ENCODE measurements at places on chromosomes 12 and 14. TPM values are rescaled to one million over a fixed set of nuclear protein-coding genes. Genes with fewer than 3 reads are reported as not detected.

Gene ALDH1L2
- 2.2 TPM for total RNA-seq

DNA sequence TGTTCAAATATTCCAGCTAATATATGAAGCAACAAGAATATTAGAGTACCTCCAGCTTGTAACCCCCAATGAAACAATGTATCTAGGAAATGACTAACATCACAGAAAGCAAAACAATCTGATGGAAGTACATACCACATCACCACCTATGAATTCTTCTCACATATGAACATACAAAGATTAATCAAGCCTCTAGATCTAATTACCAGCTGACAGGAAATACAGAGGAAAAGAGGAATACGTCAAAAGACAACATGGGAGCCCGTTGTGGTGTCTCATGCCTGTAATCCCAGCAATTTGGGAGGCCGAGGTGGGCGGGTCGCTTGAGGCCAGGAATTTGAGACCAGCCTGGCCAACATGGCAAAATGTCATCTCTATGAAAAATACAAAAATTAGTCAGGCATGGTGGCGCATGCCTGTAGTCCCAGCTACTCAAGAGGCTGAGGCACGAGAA, 7.5 kb downstream of the NEDD8 start:
- DNase-seq = no peak

Gene YLPM1
- total RNA-seq = 146 TPM

DNA sequence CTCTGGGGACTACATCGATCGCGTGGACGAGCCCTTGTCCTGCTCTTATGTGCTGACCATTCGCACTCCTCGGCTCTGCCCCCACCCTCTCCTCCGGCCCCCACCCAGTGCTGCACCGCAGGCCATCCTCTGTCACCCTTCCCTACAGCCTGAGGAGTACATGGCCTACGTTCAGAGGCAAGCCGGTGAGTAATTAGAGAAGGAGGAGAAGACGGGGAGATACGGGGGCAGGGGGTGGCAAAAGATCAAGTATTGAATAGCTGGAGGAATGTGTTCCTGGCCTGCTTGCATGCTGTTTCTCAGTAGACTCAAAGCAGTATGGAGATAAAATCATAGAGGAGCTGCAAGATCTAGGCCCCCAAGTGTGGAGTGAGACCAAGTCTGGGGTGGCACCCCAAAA, 21.9 kb downstream of the OS9 start:
- DNase-seq = no peak

Gene PRB4
- not detected for total RNA-seq

Gene SERPINA3
- not detected for total RNA-seq

GRCh38 chr12:5964913-5965900, 20.1 kb upstream of the ANO2 start:
- DNase-seq = no peak

- no peak for DNase-seq
These were observed 54.1 kb downstream of the GRIP1 start for GRCh38 chr12:66624806-66625205.

Gene PLEKHH1
- total RNA-seq = 13.6 TPM

DNA sequence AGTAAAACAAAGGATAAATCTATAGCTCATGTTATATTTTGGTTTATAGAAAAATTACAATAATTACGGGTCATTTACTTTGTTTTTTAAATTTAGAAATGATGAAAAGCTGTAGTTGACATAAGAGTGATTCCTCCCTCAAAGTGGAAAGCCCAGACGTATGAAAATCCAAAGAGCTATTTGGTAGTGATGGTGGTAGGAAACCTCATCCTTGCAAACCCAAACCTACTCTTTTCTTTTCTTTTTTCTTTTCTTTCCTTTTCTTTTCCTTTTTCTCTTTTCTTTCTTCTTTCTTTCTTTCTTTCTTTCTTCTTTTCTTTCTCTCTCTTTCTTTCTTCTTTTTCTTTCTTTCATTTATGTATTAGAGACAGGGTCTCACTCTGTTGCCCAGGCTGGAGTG, 190.3 kb upstream of the RASSF8 start:
- DNase-seq = no peak

GRCh38 chr12:128857133-128857763, 4.0 kb downstream of the GLT1D1 start:
- no peak for DNase-seq

Gene CRACR2A
- total RNA-seq = not detected

DNA sequence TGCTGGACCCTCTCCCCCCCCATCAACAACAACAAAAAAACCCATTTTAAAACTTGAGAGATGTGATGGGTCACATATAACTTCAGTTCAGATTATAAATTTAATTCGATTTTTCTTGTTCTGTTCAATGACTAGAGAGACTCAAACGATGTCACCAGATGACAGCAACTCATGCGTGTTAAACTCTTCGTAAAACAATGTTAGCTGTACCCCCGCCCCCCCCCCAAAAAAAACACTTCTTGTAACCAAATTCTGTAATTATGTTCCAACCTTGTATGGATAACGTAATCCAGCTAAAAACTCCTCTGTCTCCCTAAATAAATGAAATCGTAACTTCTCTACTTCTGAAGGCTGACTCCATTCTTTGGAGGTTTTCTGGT, 614 bp upstream of the NACA start:
- no peak for DNase-seq

- DNase-seq = no peak
These were observed 41.7 kb upstream of the CDKN3 start for GRCh38 chr14:54354968-54355641.

Gene YEATS4
- total RNA-seq = 30.5 TPM

DNA sequence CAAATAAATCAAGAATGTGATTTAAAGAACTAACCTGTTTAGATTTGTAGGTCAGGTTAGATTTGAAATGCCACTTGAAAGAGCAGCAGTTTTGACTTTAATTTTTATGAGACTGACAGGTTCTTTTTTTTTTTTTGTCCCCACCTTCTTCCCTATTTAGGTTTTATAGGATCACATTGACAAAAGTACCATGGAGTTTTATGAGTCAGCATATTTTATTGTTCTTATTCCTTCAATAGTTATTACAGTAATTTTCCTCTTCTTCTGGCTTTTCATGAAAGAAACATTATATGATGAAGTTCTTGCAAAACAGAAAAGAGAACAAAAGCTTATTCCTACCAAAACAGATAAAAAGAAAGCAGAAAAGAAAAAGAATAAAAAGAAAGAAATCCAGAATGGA, 31.9 kb downstream of the KTN1 start:
- DNase-seq = no peak

DNA sequence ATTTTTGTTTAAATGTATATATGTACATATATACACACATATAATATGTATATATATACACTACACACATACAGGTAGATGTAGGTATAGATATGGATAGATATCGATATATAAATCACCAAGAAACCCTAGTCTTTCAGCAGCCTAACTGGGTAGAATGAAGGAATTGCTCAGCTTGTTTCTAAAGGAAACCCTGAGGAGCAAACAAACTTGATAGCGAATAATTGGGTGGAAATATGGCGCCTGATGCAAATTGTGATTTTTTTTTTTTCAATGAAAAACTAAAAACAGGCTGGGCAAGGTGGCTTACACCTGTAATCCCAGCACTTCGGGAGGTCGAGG, 254 bp upstream of the CCDC177 start:
- DNase-seq = no peak

DNA sequence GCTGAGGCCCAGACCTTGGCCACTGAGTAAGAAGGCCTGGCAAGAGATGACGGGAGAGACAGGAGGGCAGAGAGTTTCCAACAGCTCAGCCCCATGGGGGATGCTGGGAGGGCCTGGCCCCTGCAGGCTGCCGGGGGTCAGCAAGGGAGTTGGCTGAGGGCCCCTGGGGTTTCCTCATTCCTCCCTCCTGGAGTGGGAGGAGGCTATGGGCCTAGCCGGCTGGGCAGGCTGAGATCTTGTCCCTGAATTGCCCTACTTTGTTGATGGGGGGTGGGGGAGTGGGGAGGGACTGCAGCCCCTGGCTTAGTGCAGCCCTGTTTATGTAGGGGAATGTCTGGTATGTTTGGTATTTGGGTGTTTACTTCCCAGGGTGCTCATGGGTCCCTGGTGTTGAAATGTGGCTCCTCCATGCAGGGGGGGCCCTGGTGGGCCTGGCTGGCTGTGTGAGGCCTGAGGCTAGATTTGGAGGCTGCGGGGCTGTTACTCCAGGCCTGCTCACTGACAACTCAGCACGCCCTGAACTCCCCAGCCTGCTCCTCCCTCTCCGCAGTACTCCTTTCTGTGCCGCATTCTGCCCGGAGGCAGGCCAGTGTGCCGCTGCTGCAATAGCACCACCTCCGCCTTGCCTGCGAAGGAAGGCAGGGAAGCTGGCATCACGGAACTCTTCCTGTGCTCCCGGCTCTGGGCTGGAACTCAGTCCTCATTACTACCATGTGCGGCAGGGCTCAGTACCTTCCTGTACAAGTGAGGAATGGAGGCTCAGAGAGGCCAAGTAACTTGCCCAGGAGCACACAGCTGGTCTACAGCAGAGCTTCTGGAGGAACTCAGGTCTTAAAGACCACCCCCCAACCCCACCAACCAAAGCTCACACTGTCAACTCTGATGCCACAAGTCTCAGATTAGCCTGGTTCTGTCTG, 25.3 kb downstream of the JDP2 start:
- DNase-seq = peak; percentile 100

DNA sequence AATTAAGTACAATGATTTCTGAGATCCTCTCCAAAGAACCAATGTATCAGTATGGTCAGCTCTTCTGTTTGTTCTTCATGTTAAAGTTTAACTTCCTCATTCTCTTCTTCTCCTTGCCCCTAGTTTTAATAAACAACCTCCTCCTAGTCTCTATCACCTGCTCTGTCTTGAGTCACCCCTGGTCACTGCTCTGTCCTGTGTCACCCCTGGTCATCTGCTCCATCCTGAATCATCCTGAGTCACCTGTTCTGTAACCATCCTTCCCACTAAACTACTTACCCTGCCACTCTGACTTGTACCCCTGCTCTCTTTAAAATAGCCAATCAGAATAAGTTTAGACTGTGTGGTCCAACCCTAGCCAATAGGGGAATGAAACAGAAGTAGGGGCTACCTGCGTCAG, 100.5 kb downstream of the ALG10B start:
- DNase-seq = peak; percentile 52

DNA sequence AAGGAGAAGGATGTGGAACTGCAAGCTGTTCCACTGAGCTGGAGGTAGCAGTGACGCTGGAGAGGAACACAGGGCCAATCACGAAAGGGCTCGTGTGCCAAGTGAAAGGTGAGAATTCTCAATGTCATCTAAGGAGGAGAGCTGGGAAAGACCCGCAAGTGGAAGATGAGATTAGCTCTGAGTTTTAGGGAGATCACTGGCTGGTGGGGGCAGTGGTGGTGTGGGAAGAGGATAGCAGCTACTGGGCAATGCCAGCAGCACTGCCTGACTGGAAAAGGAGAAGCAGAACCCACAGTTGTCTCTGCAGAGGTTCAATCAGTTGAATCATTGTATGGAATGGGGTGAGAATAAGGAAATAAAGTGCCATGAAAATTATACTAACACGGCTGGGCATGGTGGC, 27.8 kb downstream of the SLC25A47 start:
- no peak for DNase-seq

Gene CFAP54
- total RNA-seq = 16.4 TPM

Gene ACSS3
- 9.4 TPM for total RNA-seq

DNA sequence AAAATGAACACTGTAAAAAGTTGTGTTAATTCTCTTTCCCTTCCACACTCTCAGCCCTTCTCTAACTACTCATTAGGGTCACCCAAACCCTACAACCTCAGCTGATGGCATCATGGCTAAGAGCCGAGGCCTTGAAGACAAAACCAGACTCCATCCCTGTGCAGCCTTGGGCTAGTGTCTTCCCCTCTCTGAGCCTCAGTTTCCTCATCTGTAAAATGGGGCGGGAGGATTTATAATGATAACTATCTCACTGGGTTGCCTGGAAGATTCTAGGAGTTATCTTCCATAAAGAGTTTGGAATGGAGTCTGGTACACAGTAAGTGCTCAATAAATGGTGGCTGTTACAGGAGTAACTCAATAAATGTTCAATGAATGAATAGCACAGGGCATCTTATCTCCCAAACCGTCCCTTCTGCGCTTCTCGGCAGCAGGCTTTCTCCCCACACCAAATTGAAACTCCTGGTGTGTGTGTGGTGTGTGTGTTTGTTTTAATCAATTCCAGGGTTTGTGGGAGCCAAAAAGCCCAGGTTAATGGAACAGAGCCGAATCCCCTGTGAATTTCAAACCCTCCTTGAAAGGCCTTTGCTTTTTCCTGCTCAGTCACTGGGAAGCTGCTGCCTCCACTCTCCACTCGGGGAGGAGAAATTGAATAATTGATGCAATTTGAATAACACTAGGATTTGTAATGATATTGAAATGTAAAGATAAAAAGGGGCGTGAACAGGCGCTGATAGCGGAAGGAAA, 61.2 kb upstream of the FAM222A start:
- DNase-seq = no peak

Gene SYCP3
- not detected for total RNA-seq

DNA sequence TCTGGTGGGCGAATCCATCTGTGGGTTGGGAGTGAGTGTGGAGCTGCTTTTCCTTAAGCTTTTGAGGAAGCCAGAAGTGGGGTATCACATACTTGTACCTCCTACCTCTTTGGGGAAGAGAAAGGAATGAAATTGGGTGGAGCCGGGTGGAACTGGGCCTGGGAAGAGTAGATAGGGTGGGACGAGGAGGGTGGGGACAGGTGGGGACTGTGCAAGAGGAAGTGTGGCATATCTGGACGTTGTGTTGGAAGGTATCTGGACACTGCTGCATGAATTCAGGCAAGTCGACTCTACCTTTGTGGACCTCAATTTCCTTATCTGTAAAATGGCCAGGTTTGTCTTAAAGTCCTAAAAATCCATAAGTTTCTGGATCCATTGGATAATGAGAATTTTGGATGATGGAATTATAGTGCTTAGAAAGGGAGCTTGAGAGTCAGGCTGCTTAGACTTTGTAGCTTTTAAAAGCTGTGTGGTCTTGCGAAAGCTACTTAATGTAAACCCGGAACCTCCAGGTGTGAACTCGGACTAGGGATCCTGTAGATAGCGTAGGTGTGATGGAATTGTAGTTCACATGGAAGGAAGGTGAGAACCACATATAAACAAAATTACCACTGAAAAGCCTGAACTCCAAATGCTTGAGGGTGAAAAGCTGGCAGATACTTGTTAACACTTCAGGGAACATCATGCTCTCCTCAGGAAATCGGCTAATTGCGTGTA, 2.1 kb downstream of the VRTN start:
- DNase-seq = no peak

Gene MYF5
- not detected for total RNA-seq

- no peak for DNase-seq
These were observed 325.1 kb upstream of the DCN start for GRCh38 chr12:91507754-91508153.

DNA sequence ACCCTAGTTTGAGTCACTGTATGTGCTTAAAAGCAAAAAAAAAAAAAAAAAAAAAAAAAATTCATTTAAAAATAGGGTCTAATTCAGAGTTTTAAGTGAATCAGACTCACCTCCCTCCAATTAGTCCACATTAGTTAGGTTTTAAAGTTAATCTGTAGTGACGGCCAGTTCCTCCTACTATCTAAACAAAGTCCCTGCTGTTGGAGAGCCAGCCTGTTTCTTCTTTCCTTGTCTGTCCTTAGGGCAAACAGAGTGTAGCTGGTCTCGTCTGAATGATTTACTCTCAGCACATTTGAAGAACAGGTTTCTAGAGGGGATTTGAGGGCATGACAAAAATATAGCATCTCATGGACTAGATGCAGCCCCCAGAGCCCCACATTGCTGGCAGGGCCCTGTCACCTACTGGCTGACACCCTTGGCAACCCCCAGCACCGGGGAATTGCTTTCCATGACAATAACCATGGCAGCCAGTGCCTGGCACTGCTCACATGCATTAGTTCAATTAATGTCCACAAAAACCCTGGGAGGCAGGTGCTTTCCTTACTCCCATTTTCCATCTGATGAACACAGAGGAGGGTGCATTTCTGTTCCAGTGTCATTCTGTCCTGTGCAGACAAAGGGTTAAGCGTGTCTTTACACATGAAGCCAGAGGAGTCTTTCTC, 138.3 kb downstream of the PLXNC1 start:
- no peak for DNase-seq

- no peak for DNase-seq
These were observed 19.1 kb downstream of the BBOF1 start for GRCh38 chr14:74038020-74038859.

Measured in PC-9 (cell line).